ENCODE measurements at places on chromosomes 3 and 15.
A peak's percentile ranks its signal among the peaks of the same experiment; 100 is the strongest.

GRCh38 chr15:57544848-57545480, 46.7 kb upstream of the MYZAP start:
- no peak for DNase-seq

DNA sequence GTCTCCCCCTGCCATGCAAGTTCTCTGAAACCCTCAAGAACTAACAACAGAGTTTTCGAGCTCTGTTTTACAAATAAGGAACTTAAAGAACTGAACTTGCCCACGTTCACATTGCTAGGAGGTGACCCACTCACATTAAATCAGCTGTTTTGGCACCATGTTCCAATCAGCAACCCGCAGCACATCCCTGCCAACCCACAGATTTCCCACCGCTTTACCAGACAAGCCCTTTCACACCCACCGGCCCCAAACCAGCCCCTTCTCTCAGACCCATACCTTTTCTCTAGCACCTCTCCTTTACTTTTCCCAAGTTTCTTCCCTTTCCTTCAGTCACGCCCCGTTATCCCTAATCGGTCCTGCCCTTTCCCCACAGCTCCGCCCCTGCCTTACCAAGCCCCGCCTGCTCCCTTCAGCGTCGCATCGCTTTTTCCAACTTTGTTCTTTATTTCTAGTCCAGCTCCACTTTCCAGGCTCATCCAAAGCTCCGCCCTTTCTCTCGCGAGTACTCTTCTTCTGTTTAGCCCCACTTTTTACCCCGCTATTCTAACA, 804 bp upstream of the BRPF1 start:
- no peak for DNase-seq

DNA sequence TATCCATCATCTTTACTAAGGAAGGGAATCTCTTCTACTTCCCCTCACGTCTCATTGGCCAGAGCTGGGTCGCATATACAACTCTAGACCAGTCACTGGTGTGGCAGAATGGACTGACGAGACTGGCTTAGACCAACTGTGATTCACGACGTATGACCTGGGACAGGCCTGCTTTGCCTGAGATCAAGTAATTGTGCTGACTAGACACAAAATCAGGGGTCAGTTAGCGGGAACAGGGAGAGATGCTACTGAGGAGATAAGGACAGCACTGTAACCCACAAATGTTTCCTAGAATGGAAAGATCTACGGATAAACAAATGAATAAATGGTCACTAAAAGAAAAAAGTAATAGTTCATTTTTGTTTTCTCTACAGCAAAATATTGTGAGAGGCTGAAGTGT, 308.3 kb downstream of the MAGI1 start:
- no peak for DNase-seq

DNA sequence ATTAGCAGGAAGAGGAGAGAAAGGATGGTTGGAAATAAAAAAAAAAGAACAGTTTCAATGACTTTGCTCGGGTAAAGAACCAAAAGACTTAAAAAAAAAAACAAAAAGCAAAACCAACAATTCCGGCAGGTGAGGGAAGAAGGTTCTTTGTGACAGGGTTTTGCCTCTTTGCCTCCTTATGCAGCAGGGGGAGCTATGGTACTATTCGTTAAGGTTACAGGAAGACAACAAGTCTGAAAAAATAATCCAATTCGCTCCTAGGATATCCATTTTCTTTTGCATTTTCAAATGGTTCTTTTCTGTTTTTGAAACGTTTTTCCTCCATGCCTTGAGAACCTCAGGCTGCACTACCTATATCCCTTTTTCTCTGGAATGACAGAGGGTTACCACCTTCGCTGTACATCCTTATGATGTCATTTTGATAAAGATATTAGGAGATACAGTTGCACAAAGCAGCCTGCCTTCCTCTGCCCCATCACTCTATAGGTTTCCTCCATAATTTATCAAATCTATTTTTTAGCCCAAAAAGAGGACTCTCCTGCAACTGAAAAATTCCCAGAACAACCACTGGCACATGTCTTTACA, 55.0 kb downstream of the CFAP20DC start:
- DNase-seq, result no peak

DNA sequence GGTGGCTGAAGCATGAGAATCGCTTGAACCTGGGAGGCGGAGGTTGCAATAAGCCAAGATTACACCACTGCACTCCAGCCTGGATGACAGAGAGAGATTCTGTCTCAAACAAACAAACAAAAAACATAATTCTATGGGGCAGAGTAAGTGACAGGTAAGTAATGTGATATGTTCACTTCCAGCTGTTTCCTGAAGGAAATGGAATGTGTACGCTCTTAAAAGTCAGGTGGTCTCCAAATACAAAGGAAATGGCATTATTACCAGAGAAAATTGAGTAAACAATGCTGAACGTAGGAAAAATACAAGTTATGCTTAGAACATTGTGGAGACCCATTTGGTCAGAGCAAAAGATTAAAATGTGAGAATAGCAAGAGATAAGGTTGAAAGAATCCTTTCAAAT, 278.5 kb downstream of the SCAPER start:
- no peak for DNase-seq

DNA sequence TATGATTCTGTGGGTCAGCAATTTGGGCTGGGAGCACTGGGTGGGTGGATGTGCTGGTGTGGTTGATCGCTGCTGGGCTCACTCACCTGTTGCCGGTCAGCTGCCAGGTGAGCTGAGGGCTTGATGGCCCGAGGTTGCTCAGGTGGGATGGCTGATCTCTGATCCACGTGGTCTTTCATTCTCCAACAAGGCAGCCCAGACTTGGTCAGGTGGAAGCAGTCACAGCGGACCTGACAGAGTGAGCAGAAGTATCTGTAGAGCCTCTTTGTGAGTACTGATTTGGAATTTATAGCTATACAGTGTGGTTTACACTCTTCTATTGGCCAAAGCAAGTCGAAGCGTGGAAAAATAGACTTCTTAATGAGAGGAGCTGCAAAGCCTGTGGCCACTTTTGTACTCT, 97.2 kb upstream of the ADAMTSL3 start:
- no peak for DNase-seq

GRCh38 chr3:127204841-127205582, 12.1 kb downstream of the PRR23E start:
- no peak for DNase-seq

DNA sequence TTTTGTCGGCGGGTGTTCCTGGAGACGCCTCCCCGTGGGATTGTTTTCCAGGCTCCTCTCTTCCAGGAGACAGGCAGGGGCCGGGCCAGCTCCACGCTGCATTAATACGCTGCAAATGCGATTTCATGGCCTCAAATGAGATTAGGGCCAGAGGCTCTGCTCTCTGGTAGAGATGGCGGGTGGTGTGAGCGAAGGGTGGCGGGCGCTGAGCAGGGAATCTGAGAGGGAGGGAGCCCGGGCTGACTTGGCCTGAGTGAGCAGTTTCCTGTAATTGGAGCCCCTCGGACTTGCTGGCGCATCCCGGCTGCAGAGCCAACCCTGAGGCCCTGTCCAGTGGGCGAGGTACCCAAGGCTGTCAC, 7.4 kb upstream of the CCDC33 start:
- no peak for DNase-seq

DNA sequence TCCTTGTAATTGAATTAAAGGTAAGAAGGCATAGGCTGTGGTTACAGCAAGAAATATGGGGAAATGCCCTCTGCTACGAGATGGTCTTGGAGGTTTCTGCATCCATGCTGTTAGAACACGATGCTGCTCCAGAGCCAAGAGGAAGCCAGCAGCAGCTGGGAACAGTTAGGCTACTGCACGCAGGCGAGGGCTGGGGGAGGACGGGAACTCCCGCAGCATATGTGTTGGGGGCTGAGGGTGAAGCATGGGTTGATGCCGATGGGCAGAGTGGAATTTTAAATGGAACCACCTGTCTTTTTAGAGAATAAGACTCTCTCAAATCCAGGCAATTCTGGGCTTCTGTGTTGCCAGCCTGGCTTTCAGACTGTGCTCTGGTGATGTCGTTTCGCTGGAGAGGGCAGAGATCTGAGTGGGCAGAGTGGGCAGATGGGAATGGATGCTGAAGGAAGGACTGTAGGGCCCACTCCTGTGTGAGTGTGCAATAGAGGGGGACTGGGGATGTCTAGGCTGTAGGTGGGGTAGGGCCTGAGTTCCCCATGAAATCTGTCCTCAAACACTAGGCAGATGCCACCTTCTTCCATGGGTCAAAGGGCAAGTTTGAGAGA, 417.0 kb upstream of the TPM1 start:
- DNase-seq, result no peak

- DNase-seq, result peak; percentile 45
Measured at GRCh38 chr15:82647045-82647834, at the start of gene CPEB1. TSS of gene CPEB1 (minus strand) at chr15:82647363. CDS start at chr15:82628459, 18,904 bp downstream.

GRCh38 chr15:100880139-100880896, 687 bp downstream of the ALDH1A3 start:
- no peak for DNase-seq

DNA sequence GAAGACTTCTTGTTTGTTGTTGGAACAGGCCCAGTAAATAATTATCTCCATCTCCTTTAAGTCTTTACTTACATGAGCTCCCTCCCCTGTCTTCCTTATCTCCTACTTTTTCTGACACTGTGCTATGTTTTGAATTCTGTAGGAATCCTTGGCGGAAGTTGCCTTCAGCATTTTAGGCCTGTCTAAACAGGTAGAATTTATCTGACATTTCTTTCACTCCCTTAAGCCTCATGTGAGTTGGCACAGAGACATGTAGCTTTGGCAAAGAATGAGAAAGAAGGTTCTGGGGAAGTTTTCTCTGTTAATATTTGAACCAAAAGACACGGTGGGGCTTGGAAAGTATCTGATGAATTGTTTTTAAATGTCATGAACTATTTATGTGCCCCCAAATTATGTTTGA, 8.1 kb downstream of the MCTP2 start:
- DNase-seq, result no peak

- DNase-seq, result no peak
Measured at GRCh38 chr3:25412269-25412668, 15.8 kb upstream of the RARB start.

- no peak for DNase-seq
Measured at GRCh38 chr3:141830508-141830907, 45.9 kb upstream of the ATP1B3 start.

DNA sequence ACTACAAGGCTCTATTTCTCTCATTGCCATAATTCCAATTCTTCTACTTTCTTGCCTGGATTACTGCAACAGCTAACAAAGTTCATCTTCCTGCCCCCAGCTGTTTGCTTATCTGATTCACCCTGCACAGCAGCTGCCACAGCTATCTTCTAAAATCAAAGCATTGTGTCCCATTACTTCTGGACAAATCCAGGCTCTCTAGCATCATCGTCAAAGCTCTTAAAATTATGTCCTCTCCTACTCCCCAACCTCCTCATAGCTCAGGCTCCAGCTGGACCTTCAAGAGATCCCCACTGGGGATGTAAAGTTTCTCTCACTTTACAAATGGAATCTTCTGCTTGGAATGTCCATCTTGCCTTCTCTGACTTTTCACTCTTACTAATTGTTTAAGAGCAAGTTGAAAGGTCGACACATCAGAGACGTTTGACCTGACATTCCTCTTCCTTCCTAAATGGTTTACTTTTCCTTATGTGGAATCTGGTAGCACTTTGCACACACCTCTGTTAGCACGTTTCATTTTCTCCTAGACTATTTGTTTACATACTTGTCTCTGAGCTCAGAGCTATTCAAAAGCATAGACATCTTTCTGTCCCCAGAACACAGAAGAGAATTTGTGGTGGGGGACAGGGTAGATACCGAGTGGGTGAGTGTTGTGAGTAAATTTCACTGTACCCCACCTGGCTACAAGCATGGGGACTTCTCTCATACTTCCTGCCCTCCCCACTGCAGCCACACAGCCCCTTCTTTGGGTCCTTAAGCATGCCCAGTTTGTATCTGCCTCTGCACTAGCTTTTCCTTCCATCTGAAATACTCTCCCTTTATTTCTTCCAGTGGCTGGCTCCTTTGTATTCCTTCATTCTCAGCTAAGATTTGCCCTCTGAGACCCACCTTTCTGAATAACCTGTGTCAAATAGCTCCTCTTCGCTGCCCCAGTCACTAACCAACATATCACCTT, 77.9 kb downstream of the SERPINI1 start:
- no peak for DNase-seq

DNA sequence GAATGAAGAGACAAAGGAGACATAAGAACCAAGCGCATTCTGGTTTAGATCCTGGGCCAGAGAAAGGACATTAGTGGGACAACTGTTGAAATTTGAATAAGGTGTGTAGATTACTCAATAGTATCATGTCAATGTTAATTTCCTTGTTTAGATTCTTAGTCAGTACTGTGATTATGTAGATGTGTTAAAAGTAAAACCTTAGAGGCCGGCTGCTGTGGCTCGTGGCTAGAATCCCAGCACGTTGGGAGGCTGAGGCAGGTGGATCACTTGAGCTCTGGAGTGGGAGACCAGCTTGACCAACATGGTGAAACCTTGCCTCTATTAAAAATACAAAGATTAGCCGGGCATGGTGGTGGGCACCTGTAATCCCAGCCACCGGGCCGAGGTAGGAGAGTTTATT, 26.7 kb downstream of the CYP8B1 start:
- no peak for DNase-seq

DNA sequence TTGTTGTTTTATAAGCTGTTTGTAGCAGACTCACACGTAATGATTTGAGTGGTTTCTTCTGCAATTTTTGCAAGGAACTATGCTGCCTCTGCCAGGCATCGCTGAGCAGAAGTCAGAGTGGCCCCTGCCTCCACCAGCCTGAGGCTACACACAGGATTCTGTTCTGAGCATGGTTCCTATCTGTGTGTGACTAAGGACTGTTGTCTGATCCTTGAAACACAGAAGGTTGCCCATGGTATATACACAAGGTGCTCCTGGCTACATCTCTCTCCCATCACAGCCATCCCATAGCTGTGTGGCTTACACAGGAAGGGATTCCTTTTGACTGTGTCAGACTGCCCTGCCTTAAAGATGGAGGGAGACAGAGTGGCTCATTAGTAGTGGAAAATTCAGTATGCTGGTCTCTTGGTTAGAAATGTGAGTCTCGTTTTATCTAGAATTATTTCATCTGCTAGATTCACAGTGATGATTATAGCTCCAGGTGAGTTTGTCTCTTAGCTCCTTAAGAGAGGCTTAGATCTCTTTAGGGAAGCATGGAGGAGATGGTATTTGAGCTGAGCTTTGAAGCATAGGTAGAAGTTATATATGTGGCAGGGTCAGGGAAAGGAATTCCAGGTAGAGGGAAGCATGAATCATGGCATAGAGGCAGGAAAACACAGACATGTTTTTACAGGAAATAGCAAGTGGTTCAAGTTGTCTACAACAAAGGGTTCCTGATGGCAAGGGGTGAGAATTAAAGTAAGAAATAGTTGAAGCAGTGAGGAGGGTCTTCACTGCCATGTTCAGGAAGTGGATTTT, 37.5 kb downstream of the SNAPC5 start:
- no peak for DNase-seq

- DNase-seq, result no peak
Measured at GRCh38 chr3:156160647-156161046, 40.3 kb downstream of the KCNAB1 start.

GRCh38 chr15:42220216-42220615, 12.1 kb upstream of the VPS39 start:
- DNase-seq, result no peak

GRCh38 chr3:157918402-157918801, 187.8 kb downstream of the SHOX2 start:
- DNase-seq, result no peak

All from HS-5 (cell line).